NCI-H2171 (cell line): ENCODE measurements at places on chromosomes 6 and 20.

DNA sequence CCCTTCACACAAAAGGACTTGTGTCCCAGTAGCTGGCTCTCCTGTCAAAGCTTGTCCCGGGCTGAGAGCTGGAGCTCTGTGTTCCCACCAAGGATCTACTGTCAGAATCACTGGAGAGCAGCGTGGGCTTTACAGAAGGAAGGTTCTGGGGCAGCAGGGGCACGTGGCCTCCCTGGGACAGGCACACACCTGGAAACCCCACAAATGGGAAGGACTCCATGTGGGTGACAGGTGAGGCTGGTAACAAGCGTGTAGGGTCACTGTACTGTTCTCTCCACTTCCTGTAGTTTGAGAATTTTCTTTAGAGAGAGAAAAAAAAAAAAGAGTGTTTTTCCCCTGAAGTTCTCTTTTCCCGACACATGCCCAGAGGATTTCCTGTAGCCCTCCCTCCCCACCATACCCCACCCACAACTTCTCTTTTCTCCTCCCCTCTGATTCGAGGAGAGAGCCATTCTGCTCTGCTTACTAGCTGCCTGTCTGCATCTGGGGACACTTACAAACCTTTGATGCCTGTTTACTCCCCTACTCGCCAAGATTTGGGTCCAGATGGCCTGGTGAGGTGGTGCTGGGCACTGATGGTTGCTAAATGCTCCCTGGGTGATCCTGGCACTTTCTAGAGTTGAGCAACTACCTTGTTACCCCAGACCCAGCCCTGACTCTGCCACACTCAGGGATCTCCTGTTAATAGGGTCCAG lies 84.1 kb upstream of the SIRPA start:
- DNase-seq = no peak

- no peak for DNase-seq
These were observed 22.9 kb upstream of the TBC1D7 start for GRCh38 chr6:13351271-13351670.

DNA sequence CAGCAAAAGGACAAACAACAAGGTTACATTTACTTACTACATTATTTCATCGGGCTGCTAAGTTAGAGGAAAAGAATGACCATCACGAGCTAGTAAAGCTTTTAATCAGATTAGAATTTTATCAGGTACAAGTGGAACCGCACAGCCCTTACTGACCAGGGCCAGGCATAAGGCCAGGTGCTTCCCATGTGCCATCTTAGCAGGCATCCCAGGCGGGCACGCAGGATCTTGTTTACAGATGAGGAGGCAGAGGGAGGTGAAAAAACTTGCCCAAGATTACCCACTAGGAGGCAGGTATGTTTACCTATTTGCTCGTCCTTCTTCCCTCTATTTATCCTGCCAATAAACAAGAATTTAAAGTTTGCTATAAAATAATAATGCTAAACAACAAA lies 10.7 kb downstream of the EZR start:
- no peak for DNase-seq

DNA sequence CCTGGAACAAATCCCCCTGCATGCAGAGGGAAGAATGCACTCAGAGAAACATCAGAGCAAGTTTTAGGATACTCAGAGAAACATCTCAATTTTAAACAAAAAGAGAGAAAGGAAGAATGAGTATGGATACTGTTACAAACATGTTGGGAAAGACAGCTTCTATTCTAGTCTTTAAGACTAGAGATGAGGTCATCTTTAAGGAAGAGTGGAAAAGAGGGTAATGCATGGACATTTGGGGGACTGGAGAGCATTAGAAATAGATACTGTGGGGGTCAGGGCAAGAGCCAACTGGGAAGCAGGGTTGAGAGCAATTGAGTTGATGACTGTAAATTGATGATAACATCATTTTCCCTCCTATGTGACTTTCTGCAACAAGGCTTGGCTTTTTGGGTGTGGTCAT lies 431.2 kb downstream of the CDH26 start:
- DNase-seq = no peak

DNA sequence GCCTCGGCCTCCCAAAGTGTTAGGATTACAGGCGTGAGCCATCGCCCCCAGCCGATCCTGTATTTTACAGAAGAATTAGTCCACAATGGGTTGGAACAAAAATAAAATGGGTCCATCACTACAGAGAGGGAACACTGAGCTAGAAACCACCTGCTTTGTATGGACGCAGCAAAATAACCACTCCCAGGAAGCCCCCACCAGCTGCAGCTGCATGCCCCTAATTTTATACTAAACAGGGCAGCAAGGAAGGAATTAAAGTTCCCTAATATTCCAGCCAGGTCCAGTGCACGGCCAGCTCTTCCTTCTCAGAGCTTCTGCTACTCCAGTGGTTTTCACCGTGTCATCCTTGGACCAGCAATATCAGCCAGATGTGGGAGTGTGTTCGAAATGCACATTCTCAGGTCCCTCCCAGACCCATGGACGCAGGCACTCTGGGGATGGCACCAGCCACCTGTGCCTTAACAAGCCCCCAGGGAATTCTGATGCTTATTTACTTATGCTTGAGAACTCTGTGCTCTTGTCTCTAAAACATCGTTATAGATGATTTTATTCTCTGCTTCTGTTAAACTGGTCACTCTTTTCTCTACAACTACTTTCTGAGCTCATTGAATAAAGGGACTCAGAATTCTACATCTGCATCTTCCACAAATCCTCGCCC lies 189.5 kb upstream of the SLC24A3 start:
- no peak for DNase-seq

GRCh38 chr6:149440735-149441671 lies 40.9 kb downstream of the SUMO4 start:
- DNase-seq = no peak

DNA sequence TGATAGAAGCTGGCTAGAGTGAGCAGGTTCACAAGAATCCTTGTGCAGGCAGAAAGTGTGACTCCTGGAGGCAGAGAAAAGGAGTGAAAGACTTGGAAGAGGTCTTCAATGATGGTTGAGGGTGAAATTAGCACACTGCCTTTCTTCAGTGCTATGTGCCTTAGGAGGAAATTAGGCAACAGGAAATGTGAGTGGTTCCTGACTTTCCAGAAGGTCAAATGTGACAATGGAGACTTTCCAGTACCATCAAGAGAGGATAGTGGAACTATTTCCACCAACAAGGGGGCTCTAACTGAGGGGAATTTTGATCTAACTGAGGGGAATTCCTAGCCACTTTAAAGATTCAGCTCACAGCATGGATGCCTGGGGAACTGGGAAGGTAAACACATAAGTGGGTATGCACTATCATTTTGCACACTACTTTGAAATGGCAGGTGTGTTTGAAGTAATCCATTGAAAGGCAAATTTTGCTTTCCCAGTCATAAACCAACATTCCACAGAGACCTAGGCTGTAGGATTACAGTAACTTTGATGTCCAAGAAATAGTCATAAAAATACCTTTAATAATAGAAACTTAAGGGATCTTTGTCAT lies 90.0 kb downstream of the PERP start:
- no peak for DNase-seq

DNA sequence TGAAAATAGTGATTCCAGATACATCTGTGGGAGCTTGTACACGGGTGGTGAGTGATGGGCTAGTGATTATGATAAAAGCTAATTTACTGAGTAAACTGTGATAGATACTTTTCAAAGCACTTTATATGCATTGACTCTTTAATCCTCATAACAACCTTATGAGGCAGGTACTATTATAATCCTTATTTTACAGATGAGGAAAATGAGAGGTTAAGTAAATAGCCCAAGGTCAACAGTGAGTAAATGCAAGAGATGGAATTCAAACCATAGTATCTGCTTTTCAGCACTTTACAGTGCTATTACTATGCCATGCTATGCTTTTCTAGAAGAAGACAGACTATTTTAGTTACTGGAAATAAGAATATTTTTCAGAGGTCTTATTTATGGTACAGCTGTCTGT lies 320.9 kb upstream of the CITED2 start:
- no peak for DNase-seq

- DNase-seq = no peak
These were observed 417 bp downstream of the VAPB start for GRCh38 chr20:58389324-58389967.

DNA sequence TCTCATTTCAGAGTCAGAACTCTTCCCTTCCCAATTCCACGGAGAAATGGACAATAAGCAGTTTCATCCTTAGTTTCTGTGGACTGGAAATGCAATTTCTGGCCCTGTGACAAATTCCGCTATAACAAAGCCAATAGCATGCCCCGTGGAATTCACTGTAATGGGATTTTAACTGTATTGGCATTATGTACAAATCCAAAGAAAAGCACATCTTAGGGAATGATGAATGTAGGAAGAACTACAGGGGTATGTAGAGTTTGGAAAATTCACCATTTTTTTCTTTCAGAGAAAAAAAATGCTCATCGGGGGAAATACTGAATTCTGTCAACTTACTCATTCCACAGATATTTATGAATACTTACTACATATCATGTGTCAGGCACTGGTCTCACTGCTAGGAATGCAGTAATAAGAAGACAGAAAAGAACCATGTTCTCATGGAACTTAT lies 43.5 kb downstream of the KIF6 start:
- no peak for DNase-seq

- no peak for DNase-seq
These were observed 207.0 kb upstream of the CITED2 start for GRCh38 chr6:139581485-139581865.

- DNase-seq = no peak
These were observed 517.4 kb upstream of the JARID2 start for GRCh38 chr6:14728396-14729024.

DNA sequence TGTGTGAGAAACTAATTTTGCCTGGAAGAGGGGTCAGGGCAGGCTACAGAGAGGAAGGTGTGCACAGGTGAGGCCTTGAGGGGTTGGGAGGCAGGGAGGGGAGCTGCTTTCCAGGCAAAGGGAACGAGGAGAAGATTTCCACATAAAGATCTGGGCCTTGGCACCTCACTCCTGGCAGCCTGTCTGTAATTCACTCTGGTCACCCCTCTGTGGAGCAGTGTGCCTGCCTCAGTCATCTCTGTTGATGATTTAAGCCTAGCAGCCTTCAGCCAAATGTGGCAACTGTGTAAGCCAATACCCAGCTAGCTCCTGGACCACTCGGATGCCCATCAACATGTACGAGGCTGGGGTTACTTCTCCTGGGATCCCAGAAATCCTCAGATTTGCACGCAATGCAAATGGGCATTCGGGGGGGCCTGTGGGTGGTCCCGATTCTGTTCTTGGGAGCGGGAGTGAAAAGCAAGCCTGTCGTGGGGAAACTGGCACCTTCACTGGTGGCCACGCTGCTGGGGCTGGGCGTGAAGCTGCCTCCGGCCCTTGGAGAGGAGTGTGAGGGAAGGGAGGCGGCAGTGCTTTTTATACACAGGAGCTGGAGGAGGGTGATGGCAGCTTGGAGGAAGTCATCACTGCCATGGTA lies 360.4 kb downstream of the ZFAND3 start:
- no peak for DNase-seq

- DNase-seq = no peak
These were observed 637 bp downstream of the TRPC4AP start for GRCh38 chr20:35091816-35092523.

DNA sequence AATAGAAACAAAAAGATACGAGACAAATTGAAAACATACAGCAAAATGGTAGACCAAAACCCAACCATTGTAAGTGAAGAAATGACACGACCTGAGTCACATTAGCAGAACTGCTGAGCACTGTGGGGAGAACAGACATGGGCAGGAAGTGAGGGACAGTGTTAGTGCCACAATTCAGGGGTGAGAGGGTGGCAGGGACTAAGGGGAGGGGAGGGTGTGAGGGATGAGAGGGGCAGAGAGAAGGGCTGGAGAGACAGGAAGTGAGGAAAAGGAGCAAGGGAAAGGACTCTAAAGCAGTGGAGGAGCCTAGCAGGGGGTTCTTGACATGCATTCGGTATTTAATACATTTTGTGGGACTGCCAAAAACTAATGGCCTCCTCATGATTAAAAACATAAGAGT lies 45.0 kb upstream of the TRIM26 start:
- no peak for DNase-seq

DNA sequence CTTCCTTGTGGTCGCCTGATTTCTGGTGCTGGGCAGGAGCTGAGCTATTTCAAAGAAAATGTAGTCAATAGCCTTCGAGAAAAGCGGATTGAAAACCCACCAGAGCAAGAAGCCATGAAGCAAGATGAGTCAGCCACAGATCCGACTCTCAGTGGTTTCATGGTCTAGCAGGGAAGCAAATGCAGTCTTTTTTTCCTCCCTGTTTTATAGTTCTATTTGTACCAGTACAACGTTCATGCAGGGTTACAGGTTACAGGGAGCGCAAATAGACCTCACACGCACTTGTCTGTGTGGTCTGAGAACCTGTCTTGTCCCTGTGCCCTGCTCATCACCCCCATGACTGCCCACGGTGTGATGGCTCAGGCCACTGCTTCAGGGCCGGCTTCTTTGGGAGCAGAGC lies 309.8 kb upstream of the SUPT3H start:
- DNase-seq = no peak

GRCh38 chr6:70547313-70547712 lies 19.4 kb upstream of the SDHAF4 start:
- DNase-seq = no peak

GRCh38 chr20:5918856-5919625 lies 31.3 kb downstream of the TRMT6 start:
- DNase-seq = no peak

DNA sequence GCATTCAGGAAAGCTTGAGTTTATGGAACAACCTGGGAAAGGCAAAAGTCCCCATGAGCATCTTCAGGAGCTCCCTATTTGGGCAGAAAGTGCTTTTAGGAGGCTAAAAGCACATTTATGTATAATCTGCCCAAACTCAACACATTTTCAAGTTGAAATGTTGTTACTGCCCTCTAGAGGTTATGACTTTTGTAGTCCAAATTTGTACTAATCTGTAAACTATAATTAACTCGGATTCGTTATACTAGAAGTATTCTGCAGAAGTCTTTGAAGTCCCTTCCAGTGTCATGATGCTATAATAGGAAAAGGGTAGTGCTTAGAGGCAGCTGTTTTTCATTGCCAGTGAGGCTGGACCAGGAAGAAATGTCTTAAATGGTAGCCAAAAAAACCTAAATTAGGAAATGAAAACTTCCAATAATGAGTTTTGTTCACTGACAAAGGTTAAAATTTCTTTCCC lies 44.8 kb upstream of the EMILIN3 start:
- no peak for DNase-seq

GRCh38 chr20:46085179-46085851 lies 4.4 kb downstream of the NCOA5 start:
- no peak for DNase-seq

DNA sequence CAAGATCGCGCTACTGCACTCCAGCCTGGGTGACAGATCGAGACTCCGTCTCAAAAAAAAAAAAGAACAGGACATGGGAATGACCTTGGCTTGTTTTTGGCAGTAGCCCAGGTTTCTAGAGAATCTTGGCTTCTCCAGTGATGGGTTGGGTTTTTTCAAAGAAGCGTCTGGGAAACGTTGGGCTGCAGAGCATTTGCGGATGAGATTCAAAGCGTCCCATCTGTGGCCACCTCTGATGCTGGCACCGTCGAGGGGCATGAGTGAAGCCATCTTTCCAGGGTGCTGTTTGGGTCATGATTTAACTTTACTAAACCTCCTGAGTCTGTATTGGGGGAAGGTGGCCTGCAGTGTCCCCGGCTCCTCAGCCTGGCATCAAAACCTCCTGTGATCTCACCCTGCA lies 43.2 kb upstream of the SRF start:
- DNase-seq = no peak

GRCh38 chr6:98179606-98180005 lies 654.8 kb upstream of the POU3F2 start:
- DNase-seq = no peak
